Mesothelial cell of epicardium (in vitro differentiated cells): ENCODE measurements at places on chromosomes 6 and 20. TPM values are rescaled to one million over a fixed set of nuclear protein-coding genes. Genes with fewer than 3 reads are reported as not detected.

The PTPRK gene
- total RNA-seq = 87.4 to 93.7 TPM (median 90.0 TPM) in 3 replicates

The ZNF391 gene
- total RNA-seq = 10.3 to 11.1 TPM (median 10.8 TPM) in 3 replicates

The IRAK1BP1 gene
- total RNA-seq = 6.3 to 7.8 TPM (median 7.8 TPM) in 3 replicates

The CTAGE9 gene
- total RNA-seq = 0.16 TPM in 1 of 3 replicates, not detected in the others

The PSORS1C1 gene
- 0.29 to 1.1 TPM (median 0.72 TPM) in 3 replicates for total RNA-seq

The NOTCH4 gene
- 2.3 to 2.6 TPM (median 2.5 TPM) in 3 replicates for total RNA-seq

The PBOV1 gene
- total RNA-seq = not detected in 3 replicates

The TRIM15 gene
- total RNA-seq = not detected in 3 replicates

The SALL4 gene
- 14.8 to 20.5 TPM (median 18.9 TPM) in 3 replicates for total RNA-seq

The IL17A gene
- total RNA-seq = not detected in 3 replicates

GRCh38 chr6:89862698-89863097 is 31.6 kb upstream of the GJA10 start:
- H3K27ac ChIP-seq = no peak overlapping the region
- H3K27me3 ChIP-seq = no peaks in the 10 kb centered on the region
- H3K4me3 ChIP-seq = no peak overlapping the region
- peaks cover 64% of the 10 kb centered on the region for H3K36me3 ChIP-seq

GRCh38 chr6:135655055-135655454 is 157.5 kb upstream of the AHI1 start:
- H3K27me3 ChIP-seq = no peaks in the 10 kb centered on the region
- H3K4me1 ChIP-seq = no peaks in the 10 kb centered on the region
- H3K27ac ChIP-seq = no peak overlapping the region
- no peak overlapping the region for H3K4me3 ChIP-seq

GRCh38 chr6:30725713-30726505 is 5.8 kb downstream of the TUBB start:
- H3K4me3 ChIP-seq = no peak overlapping the region

DNA sequence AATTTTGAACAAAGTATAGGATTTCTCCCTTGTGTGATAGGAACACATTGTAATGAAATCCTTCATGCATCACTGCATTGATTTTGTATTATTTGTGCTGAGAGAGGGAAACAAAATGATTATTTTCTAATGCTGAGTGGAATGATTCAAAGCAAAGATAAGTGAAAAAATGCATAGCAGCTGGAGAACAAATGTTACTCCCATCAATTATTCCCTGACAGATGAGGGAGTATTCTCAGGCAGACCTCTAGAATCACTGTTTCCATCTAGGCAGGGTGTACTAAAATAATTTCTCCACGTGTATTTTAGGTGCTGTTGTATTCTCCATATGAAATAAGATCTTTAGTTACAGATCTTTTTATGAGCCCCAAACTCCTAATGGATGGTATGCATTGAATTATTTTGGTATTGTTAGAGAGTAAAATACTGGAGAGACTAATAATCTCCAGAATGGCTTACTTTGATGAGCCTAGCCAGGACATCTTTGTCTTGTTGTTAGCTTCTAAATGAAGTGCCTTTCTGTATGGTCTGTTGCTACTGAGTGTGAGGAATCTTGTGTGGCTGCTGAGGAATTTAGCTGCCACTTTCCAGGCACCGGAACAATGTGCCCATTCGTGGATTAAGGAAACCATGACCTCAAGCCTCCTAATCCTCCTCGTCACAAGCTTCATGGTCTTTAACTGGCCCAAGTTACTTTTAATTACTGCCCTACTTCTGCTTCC is 39.6 kb downstream of the RNF217 start:
- peak overlapping the region; percentile 45 for H3K4me3 ChIP-seq
- no peaks in the 10 kb centered on the region for H3K27me3 ChIP-seq
- H3K36me3 ChIP-seq = peaks cover 15% of the 10 kb centered on the region
- no peak for DNase-seq

GRCh38 chr20:24522452-24523330 is 53.3 kb downstream of the SYNDIG1 start:
- no peak overlapping the region for H3K4me3 ChIP-seq
- H3K27me3 ChIP-seq = peaks cover 2% of the 10 kb centered on the region
- no peak overlapping the region for H3K27ac ChIP-seq
- H3K36me3 ChIP-seq = no peaks in the 10 kb centered on the region

DNA sequence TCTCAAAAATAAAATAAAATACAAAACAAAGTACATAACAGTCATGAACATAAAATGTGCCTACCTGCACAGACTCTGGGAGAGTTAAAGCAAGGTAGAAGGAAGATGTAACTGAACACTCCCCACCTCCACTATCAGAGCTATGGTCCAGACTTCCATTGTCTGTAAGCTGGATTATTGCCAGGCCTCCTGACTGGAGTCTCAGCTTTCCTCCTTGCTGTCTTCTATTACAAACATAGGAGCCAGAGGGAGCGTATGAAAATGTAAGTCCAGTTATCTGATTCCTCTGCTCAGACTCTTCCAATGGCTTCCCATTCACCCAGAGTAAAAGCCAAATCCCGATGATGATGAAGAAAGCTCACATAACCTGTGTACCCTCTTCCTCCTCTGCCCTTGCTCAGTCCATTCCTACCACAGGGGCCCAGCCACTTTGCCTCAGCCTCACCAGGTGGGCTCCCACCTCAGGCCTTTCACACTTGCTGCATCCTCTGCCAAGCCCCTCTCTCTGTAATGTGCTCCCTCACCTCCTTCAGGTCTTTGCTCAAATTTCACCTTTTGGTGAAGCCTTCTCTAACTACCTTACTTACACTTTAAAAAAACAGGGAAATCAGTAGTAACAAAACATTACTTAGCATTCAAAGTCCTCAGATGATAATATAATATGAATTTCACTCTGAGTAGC is 194.1 kb downstream of the RIMS1 start:
- H3K27me3 ChIP-seq = no peaks in the 10 kb centered on the region
- H3K4me3 ChIP-seq = no peak overlapping the region
- no peak for DNase-seq
- no peak overlapping the region for H3K27ac ChIP-seq
- no peaks in the 10 kb centered on the region for H3K36me3 ChIP-seq
- no peaks in the 10 kb centered on the region for H3K4me1 ChIP-seq

DNA sequence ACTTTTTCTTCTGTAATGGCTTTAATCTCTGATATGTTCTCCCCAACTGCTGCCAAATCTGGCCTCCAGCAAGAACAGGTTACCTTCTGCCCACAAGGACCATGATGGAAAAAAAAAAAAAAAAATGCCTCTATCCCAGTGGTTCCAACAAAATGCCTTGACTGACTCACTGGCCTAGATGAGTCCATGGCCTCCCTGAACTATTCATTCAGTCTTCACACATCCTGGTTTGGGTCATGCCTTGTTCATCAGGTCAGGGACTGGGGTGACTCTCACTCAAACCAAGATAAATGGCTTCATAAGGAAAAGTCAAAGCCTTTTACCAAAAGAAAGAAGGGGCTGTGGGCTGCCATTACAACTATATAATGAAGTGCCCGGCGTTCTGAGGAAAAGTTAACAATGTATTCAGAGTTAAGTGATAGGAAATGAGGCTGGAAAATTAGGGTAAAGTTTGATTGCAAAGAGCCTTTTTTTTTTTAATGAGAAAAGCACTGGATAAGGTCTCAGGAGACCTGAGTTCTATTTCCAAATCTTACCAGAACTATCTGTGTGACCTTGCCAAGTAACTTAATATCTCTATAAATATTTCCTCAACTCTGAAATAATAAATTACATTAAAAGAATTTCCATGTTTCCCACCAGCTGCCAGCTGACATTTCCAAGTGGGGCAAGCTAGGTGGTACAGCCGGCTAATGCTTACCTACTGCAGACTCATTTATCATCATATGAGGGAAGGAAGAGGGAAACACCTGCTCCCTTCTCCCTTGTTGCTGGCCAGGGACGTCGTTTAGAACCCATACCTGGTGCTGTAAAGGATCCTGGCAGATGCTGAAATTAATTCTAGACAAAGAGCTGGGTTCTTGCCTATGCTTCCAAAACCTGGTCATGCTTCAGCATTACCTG is 380.0 kb upstream of the MARCKS start:
- H3K27ac ChIP-seq = no peak overlapping the region
- H3K4me3 ChIP-seq = no peak overlapping the region
- no peaks in the 10 kb centered on the region for H3K36me3 ChIP-seq
- H3K4me1 ChIP-seq = no peaks in the 10 kb centered on the region

DNA sequence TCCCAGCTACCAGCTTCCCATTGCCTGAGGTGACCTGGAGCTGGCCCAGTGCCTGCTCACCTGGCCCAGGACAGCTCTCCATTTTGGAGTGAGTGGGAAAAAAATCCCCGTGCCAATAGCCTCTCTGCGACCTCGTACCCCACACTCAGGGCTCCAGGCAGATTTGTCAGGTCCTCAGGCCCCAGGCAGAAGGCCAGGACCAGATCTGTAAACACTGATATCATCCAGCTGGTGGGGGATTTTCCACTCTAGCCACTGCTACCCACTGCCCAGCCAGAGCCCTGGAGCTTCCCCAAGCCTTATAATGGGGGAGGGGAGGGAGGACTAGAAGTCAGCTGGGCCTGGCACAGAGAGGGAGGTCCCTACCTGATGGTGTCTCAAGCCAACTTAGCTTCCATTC is 1.3 kb upstream of the PGC start:
- no peak for DNase-seq
- no peak overlapping the region for H3K4me3 ChIP-seq
- peaks cover 2% of the 10 kb centered on the region for H3K4me1 ChIP-seq

DNA sequence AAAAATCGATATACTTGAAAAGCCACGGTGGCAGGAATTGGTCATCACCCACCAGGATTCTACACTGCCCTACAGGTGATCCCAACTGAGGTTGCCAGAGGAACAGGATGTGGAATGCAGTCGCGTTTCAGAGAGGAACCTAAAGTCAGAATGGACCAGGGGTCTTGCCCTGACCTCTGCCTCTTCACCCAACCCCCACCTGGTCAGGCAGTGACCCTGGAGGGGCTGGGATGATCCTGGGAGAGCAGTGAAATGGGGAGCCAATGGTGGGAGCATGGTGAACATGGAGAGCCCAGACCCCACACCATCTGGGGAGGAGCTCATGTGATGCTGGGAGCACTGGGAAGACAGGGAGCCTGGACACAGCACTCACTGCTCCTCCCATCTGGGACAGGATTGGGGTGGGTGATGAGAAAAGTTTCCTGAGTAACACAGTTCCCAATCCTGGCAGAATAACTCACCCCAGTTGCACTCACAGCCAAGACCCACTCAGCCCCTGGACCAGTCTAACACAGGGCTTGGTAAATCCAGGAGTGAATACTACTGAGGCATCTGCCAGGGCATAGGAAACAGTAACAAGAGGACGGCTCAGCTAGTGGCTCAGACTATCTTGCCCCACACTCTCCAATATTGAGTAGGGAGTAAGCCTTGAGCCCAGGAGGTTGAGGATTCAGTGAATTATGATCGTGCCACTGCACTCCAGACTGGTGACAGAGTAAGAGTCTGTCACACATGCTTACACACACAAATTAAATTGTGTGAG is 1.7 kb upstream of the ULBP2 start:
- H3K36me3 ChIP-seq = no peaks in the 10 kb centered on the region
- DNase-seq = no peak
- H3K4me1 ChIP-seq = peaks cover 18% of the 10 kb centered on the region
- H3K27ac ChIP-seq = no peak overlapping the region
- H3K4me3 ChIP-seq = peak overlapping the region; percentile 38

DNA sequence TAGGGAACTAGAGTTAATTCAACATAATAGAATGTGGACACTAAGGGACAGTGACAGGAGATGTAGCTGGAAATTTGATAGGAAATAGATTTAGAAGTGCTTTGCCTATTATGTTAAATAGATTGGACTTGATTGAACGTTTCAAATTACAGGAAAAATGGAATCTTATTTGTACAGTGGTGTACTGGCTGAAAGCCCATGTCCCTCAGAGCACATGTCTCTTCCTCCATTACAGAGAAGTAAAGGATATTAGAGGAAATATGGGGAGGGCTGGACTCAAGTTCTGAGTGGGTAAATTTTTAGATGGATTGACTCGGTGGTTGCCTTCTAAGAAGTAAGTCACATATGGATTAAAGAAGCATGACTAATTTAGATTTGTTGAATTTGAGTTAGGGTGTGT is 11.4 kb downstream of the PKIB start:
- DNase-seq = no peak
- no peak overlapping the region for H3K4me3 ChIP-seq
- H3K36me3 ChIP-seq = peaks cover 6% of the 10 kb centered on the region
- peak overlapping the region; percentile 52 for H3K27ac ChIP-seq
- H3K27me3 ChIP-seq = peaks cover 3% of the 10 kb centered on the region
- peaks cover 54% of the 10 kb centered on the region for H3K4me1 ChIP-seq

DNA sequence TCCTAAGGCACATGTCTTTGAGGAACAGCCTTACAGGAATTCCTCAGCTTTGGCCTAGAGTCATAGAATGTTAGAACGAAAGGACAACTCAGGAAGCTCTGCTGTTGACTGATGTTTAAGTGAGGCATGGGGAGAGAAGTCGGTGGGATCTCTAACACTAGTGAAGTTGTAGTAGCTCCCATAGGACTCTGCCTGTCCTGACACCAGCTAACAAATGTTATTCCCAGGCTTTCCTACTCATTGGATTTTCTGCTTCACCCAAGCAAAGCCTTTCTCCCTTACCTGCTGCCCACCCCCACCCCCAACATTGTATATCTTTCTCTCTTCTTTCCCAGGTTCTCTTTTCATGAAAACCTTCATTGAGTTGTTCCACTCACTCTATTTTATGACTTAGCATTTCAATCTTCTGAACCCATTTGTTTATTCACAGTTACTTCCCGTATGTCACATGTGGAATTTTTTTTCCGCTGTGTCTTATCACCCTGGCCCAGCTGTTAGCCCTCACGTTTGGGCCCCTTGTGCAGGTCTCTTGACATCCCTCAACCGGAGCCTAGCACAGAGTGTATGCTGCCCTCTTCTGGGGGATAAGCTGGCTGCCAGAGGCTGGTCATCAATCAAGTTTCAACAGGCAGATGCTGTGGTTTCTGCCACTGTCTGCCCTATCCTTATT is 39.2 kb upstream of the RNF8 start:
- no peak for DNase-seq
- H3K4me1 ChIP-seq = no peaks in the 10 kb centered on the region
- H3K27ac ChIP-seq = peak overlapping the region; percentile 9
- no peak overlapping the region for H3K4me3 ChIP-seq
- peaks cover 20% of the 10 kb centered on the region for H3K36me3 ChIP-seq

DNA sequence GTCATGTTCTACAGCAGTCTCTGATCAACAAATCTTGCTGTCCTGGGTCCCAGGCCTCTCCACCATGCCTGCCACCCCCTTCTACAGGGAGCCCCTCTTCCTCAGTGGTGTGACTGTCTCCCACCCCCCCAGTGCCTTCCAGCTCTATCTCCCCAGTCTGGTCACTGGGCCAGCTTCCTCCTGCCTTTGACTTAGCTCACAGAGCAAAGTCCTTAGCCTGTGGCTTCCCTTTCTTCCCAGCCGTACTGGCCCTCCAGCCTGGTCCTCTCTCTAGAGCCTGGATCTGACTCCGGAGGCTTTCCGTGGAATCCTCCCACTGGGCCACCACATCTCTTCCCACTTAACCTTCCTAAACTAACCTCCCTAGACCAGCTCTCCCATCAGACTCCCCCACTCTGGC is 17.0 kb downstream of the MAPK13 start:
- H3K4me1 ChIP-seq = peaks cover 3% of the 10 kb centered on the region
- H3K4me3 ChIP-seq = no peak overlapping the region
- no peak for DNase-seq
